ENCODE measurements at places on chromosomes 1 and 21.
A peak's percentile ranks its signal among the peaks of the same experiment; 100 is the strongest.

GRCh38 chr21:39047046-39047445 is 136.2 kb downstream of the PSMG1 start:
- DNase-seq, result no peak

DNA sequence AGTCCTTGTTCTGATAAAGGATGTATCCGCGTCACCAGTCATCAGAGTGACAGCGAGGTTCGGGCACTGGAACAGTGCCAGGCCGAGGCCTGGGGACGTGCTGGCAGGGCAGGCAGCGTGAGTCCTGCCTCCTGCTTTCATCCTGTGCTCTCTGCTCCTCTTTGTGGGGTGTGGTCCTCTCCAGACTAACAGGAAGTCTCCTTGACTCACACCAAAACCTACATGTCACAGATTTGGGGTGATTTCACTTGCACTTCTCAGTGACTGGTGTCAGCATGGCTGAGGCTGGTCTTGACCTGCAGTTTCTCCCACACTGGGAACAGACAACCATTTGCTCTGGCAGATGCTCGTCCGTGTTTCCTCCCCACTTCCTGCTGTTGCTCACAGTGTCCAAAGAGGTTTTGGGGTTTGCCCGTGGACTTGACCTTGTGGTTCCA is 8.8 kb upstream of the NLRP3 start:
- DNase-seq, result peak; percentile 61

DNA sequence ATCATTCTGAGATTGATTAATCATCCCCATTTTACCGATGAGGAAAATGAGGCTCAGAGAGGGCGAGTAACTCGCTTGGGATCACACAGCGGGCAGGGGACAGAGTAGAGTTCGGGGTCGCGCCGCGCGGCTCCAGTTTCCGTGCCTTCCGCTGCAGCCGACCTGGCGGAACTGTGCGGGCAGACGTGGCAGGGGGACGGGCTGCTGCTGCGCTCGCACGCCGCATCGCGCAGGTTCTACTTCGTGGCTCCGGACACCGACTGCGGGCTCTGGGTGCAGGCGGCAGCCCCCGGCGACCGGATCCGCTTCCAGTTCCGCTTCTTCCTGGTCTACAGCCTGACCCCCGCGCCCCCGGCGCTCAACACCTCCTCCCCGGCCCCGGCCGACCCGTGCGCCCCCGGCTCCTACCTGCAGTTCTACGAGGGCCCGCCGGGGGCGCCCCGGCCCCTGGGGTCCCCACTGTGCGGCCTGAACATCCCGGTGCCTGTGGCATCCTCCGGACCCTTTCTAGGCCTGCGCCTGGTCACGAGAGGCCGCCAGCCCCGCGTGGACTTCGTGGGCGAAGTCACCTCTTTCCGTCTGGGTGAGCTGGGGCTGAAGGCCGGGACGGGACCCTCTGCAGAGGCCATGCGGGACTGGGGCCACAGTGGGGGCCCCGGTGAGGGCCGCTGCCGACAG is 2.3 kb downstream of the LDLRAD2 start:
- DNase-seq, result peak; percentile 6

- no peak for DNase-seq
Observed at GRCh38 chr1:209880031-209880430, 52.3 kb downstream of the UTP25 start.
